ENCODE measurements at places on chromosomes 1 and 21.

- no peak for DNase-seq
These were observed 7.1 kb downstream of the NHLH2 start for GRCh38 chr1:115833856-115834255.

GRCh38 chr21:45820171-45821091 lies 161.1 kb upstream of the COL6A1 start:
- peak; percentile 77 for DNase-seq

DNA sequence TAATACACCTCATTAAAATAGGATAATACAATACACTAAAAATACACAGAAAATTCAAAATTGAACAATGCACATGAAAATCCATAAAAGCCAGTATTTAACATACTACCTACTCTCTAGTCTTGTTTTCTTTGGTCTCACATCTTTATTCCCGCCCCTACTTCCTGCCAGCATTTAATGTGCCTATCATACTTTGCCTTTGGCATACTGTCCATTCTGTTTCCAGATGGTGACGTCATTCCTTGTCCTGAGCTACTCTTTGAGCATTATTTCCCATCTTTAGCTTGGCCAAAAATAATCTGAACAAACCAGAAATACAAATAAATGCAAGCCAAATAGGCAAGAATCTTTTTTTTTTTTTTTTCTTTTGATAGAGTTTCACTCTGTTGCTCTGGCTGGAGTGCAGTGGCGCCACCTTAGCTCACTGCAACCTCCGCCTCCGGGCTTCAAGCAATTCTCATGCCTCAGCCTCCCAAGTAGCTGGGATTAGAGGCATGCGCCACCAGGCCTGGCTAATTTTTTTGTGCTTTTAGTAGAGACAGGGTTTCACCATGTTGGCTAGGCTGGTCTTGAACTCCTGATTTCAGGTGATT lies 4.4 kb downstream of the HFM1 start:
- DNase-seq = no peak

DNA sequence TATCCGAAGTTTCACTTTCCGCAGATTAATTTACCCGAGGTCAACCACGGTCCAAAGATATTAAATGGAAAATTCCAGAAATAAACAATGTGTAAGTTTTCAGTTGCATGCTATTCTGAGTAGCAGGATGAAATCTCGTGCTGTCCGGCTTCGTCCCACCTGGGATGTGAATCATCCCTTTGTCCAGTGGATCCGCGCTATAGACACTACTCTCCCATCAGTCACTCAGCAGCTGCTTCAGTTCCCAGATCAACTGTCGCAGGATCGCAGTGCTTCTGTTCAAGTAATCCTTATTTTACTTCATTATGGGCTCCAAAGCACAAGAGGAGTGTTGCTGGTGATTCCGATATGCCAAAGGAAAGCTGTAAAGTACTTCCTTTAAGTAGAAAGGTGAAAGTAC lies 8.3 kb upstream of the LRP8 start:
- no peak for DNase-seq

- DNase-seq = no peak
These were observed 61.5 kb upstream of the WLS start for GRCh38 chr1:68293609-68294366.

DNA sequence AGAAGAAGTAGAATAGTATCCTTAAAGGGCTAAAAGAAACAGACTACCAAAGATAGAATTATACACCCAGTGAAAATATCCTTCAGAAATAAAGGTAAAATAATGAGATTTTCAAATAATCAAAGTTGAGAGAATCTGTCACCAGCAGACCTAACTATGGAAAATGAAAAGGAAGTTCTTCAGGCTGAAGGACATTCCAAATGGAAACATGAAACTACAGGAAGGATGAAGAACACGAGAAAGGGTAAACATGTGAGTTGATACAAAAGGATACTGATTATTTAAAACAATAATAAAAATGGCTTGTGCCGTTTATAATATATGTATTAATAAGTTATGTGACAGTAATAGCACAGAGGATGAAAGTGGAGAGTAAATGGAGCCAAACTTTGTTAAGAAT lies 57.1 kb upstream of the SLFNL1 start:
- DNase-seq = no peak

DNA sequence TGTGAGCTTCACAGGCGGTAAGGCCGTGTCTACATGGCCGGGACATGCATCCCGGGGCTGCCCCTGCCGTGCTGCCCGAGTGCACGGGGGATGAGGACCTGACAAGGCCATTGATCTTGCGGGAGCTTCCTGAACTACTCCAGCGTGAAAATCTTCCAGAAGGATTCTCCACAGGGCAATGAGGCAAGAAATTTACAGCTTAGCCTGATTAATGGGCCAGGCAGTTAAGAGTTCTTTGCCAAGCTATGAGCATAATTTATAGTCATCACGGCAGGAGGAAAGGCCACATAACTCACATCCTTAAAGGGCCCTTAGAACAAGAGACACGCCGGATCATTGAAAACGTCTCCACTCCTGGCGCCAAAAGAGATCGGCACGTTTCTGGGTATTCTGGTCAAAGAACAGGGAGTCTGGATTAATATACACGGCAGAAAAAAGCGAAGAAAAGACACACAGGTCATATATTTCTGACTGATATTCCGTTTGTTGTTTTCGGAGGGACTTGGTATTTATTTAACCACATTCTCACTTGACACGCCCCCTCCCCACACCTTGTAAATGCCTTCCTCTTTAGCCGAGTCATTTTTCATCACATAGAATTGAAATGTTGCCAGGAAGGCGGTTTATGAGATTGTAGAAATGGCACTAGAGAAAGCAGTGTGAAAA lies 180.5 kb downstream of the DYRK1A start:
- no peak for DNase-seq

DNA sequence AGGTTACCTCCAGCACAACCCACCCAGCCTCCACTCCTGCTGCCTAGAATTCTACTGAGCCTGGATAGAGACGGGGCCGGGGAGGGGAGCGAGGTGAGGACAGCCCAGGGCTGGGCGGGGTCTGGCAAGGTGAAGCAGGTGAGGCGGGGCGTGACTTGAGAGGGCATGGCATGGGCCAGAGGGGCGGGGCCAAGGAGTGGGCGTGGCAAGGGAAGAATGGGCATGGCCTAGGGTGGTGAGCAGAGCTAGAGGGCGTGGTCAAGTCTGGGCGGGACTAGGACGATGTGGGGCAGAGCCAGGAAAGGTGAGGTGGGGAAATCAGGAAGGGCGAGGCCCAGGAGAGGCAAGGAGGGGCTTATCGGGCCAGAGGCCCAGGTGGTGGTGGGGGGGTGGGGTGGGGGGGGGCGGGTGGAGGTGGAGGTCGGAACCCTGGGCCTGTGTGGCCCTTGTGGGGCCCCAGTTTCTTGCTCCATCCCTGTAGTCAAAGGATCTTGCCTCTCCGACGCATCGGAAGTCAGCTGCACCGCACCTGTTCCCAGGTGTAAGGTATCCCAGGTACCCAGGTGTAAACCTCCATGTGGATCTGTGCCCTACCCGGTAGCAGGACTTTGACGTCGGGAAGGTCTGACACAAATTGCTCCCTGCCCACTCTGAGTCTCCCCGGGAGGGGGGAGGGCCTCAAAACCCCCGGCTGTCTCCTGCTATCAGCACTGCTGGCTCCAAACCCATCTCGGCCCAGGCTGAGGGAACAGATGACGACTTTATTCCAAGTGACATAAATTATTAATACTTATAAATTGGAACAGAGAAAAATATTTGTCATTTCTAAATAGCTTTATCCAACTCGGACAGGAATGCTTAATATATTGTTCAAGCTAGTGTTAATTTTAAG lies 32.9 kb upstream of the UTS2 start:
- no peak for DNase-seq

DNA sequence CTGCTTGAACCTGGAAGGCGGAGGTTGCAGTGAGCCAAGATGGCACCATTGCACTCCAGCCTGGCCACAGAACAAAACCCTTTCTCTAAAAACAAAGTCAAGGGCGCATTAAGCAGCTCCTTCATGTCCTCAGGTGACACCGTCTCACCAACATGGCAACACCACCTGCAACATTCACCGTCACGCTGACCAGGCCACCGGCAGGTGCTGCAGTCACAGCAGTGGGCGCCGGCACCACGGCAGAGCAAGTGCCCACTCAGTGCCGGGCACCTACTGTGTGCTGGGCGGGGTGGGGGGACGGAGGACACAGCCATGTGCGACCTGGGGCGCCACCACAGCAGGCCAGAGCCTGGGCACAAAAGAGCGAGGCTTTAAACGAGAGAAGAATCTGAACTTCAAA lies 12.1 kb downstream of the ATAD3B start:
- no peak for DNase-seq

DNA sequence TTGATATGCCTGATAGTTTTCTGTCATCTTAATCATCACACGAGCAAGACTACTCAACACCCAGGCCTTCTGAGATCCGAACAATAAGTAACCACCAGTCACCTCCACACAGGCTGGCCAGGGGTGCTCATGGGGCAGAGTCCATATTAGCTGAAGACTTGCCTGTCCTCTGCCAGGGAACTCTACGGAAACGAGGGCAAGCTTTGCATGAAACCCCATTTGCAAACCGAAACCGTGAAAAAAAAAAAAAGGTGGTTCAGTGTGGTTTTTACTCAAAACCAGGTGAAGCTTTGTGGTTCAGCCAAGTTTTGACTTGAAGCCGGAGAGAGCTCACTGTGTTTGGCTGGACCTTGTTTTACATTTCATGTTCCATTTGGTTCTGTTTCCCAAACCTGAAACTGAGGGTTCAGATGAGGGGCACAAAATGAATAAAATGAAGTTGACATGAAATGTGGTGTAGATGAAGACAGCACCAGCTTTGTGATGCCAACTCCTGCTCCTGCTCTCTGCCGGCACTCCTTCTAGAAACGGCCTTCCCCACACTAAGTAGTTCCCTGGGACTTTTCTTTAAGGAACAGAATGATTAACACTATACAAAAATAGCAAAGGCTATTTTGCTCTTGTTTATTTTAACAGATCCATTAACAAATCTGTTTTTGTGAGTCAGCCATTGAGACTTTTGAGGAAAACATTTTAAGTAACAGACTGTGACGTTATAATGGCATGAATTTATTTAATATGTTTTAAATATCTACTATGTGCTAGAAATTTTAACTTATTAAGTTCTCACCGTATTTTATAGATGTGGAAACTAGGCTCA lies 74.7 kb downstream of the RUNX1 start:
- no peak for DNase-seq

GRCh38 chr1:64038965-64039364 lies 164.5 kb upstream of the UBE2U start:
- DNase-seq = no peak

GRCh38 chr1:202247837-202248795 lies 54.5 kb downstream of the LGR6 start:
- no peak for DNase-seq
